Natural killer cell treated with Interleukin-12 subunit alpha and Interleukin-12 subunit beta and Interleukin-15 and Interleukin-18, amount 100 ng/mL, for 72 hours (primary cell): ENCODE measurements at places on chromosomes 11 and 22. TPM values are rescaled to one million over a fixed set of nuclear protein-coding genes. Genes with fewer than 3 reads are reported as not detected.
A peak's percentile ranks its signal among the peaks of the same experiment; 100 is the strongest.

The MYO18B gene
- total RNA-seq: 0.43 TPM

DNA sequence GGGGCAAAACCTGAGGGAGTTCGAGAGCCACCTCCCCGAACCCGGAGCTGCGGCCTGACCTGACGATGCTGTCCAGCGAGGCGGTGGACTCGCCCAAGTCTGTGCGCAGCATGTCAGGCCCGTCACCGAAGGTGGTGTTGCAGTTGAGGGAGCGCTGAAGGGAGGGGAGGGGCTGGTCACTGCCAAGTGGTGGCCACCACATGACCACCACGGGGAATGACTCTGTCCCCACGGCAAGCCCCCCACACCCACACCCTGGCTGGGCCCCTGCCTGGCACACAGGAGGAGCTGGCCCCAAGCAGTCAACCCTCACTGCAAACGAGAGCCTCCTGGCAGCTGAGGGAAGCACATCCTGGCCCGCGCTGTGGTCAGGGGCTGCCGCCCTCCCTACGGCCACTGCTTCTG is 30.8 kb downstream of the TRMU start:
- H3K27ac ChIP-seq: no peak overlapping the region
- no peaks in the 10 kb centered on the region for H3K36me3 ChIP-seq
- H3K4me3 ChIP-seq: no peak overlapping the region
- no peak for DNase-seq
- peaks cover 2% of the 10 kb centered on the region for H3K27me3 ChIP-seq

- H3K4me3 ChIP-seq: no peak overlapping the region
- no peak for DNase-seq
- peaks cover 5% of the 10 kb centered on the region for H3K27me3 ChIP-seq
- H3K4me1 ChIP-seq: peaks cover 7% of the 10 kb centered on the region
- no peaks in the 10 kb centered on the region for H3K36me3 ChIP-seq
- no peak overlapping the region for H3K27ac ChIP-seq
Measured at GRCh38 chr11:76592025-76592914, 78.3 kb downstream of the LRRC32 start.

DNA sequence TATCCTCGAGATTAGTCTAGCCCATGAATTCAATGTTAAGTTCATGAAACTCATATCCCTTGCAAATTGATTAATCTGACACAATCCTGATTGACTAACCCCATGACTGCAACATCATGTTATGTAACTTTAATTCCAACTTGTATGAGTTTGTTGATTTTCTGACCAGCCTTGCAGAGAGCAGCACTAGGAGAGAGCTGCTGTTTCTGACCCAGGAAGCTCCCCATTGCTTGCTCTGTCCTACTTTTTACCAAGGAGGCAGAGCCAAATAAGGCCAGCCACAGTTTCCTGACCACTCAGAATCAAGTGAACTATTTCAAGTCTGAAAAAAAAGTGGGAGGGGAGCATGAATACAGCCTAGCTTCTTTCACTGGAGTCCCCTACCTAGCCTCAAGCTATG is 13.2 kb downstream of the MPZL3 start:
- H3K27me3 ChIP-seq: no peaks in the 10 kb centered on the region
- H3K4me1 ChIP-seq: peaks cover 64% of the 10 kb centered on the region
- peak overlapping the region; percentile 91 for H3K27ac ChIP-seq
- peak overlapping the region; percentile 69 for H3K4me3 ChIP-seq

GRCh38 chr22:34913826-34914225 is 152.1 kb upstream of the ISX start:
- no peak for DNase-seq
- H3K4me3 ChIP-seq: no peak overlapping the region
- no peaks in the 10 kb centered on the region for H3K4me1 ChIP-seq
- H3K27me3 ChIP-seq: peaks cover 20% of the 10 kb centered on the region
- no peak overlapping the region for H3K27ac ChIP-seq

DNA sequence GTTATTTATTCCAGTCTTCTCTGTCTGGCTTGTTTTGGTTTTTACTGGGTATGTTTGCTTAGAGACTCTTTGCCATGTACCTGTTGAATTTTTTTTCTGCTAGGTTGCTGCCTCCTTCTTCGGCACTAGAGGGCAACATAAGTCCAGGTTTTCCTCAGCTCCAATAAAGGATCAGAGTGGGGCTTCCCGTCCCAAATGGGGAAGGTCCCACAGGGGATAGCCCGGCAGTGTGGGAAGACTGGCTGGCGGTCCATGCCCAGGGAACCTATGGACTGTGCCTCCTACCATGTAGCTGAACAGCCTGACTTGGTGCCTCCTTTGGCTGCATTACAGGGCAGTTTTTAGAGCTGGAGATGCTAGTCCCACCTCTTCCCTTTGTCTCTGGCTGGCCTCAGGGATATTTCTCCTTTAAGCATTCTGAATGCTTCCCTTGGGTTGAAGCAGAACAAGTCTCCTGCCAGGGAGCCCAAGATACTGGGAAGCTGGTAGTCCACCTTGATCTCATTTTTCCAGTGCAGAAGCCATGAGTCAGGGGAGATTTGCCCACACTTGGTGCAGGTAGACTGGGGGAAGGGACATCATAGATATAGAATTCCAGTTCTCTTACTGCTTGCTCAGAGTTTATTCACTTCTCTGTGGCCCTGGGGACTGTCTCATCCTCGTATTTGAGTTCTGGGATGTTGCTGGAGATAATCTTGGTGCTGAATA is 60.2 kb downstream of the BRD1 start:
- H3K27me3 ChIP-seq: no peaks in the 10 kb centered on the region
- no peak for DNase-seq
- no peaks in the 10 kb centered on the region for H3K4me1 ChIP-seq

The CCDC73 gene
- not detected for total RNA-seq

DNA sequence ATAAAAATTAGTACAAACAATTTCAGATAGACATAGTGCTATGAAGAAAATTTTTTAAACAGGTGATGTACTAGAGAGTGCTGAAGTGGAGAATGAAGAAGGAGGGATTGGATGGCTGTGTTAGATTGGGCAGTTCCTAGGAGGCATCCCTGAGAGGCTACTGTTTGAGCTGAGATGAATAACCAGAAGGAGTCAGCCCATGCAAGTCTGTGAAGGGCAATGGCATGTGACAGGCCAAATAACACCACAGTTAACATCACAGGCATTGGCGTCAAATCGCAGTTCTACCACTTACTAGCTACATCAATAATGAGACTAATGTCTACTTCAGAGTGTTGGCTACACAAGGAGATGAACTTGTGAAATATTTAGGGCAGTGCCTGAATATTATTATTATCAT is 35.4 kb downstream of the HORMAD2 start:
- H3K27ac ChIP-seq: peak overlapping the region; percentile 15
- H3K27me3 ChIP-seq: peaks cover 5% of the 10 kb centered on the region
- H3K4me1 ChIP-seq: peaks cover 6% of the 10 kb centered on the region
- H3K36me3 ChIP-seq: no peaks in the 10 kb centered on the region

- peak overlapping the region; percentile 92 for H3K27ac ChIP-seq
- peaks cover 16% of the 10 kb centered on the region for H3K4me1 ChIP-seq
- DNase-seq: no peak
- no peaks in the 10 kb centered on the region for H3K27me3 ChIP-seq
- peaks cover 23% of the 10 kb centered on the region for H3K36me3 ChIP-seq
Measured at GRCh38 chr22:28802595-28803123, 2.3 kb upstream of the XBP1 start.

DNA sequence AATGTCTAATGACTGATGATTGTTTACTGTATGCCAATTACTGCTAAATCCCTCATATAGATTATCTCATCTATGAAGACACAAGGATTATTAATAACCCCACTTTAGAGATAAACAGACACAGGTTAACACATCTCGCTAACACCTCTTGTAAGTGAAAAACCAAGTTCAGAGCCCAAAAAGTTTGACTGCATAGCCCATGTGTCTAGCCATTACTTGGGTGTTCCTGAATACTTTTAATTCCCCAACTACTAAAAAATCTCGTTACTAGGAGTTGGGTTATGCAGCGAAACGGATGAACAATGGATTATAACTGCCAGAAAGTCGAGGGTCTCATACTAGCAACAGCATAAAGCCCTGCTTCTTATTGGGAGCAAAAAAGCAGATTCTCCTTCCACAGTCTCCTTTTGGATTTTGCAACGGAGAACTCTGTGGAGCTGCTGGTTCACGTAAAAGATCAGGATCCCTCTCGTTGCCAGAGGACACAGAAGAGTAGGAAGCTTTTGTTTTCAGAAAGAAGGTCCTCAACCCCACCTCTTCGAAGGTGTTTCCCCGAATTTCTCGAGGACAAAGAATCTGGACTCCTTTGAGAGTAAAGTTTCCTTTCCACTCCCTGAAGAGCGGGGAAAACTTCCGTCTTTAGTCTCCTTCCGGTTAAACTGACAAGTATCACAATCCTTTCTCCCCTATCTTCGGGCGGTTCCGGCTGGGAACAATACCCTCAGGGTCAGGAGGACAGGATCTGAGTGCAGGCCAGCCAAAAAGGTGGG is 979 bp downstream of the ZBED5 start:
- H3K4me3 ChIP-seq: peak overlapping the region; percentile 99
- H3K27me3 ChIP-seq: no peaks in the 10 kb centered on the region
- no peak for DNase-seq

The BAD gene
- total RNA-seq: 46.9 TPM

DNA sequence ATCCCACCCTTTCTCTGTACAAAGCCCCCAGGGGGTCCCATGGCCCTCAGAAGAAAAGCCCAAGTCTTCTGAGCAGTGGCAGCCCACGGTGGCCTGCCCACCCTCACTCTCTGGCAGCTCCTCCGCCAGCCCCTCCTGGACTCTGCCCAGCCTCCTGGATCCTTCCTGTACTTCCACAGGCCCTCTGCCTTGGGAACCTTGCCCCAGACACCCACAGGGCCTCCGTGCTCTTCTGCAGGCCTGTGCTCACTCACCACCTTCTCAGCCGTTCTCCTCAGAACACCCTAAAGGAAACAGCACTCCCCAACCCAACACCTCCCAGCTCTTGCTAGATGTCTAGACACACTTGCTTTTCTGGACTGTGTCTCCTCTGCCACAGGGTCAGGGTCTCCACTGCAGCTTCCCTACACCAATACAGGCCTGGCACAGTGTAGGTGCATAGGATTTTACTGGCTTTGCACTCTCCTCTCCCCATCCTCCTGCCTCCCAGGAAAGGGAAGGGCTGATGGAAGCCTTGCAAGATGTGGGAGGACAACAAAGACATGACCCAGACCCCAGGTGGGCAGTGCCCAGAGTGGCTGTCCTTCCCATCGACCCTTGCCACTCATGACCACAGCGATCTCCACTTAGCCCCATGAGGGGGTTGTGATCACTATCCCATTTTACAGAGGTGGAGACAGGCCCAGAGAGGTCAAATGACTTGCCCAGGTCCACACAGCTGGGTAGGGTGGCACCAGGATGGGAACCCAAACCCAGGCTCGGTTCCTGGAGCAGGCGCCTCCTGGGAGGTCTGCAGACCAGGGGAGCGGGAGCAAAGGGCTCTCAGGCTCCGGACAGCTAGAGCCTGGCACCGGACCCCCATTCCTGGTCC is 2.0 kb downstream of the SCARF2 start:
- DNase-seq: no peak
- peaks cover 19% of the 10 kb centered on the region for H3K4me1 ChIP-seq
- no peaks in the 10 kb centered on the region for H3K36me3 ChIP-seq
- no peak overlapping the region for H3K4me3 ChIP-seq

The ADAMTS8 gene
- not detected for total RNA-seq

DNA sequence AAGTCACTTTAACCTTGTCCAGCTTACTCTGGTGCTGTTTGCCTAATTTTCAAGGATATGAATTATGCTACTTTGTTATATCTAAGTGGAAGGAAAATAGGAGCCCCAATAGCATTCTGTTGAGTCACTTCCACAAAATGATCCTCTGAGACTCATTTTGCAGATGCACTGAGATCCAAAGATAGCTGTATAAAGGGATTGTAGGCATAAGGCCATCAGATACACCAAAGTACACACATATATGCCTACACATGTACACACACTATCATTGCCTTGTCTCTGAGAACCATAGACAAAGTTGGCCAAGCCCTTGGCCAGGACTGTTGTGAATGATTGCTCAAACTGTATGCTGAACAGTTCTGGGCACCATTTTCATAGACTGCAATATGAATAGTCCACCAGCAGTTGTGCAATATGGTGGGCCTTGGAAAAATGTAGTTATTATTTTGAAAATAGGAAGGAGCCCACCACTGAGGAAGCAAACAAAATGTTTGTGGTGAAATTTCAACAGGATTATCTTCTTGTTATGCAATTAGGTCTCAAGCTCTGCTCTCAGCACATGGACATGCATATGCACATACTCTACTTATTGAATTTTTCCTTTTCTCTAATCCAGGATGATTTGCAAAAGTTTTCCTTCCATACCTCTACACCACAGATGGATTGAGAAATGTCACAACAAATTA is 186.0 kb upstream of the CTSC start:
- no peak overlapping the region for H3K27ac ChIP-seq
- no peaks in the 10 kb centered on the region for H3K27me3 ChIP-seq
- H3K4me3 ChIP-seq: no peak overlapping the region
- H3K36me3 ChIP-seq: no peaks in the 10 kb centered on the region
- no peak for DNase-seq
- H3K4me1 ChIP-seq: no peaks in the 10 kb centered on the region

DNA sequence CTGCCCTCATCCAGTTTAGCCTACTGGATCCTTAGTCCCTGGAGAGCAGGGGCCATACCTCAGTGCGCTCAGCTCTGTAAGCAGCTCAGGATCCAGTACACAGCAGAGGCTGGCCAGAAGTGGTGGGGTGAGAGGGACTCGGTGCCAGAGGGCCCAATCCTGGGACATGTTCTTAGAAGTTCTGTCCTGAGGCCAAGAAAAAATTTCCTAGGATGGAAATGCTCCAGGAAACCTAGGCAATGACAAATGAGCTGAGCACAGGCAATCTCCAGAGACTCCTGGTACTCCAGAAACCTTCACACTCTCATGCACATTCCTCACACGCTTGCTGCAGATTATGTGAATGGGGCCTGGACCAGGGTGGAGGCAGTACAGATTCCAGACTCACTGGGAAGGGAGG is 89.6 kb downstream of the SERGEF start:
- peaks cover 6% of the 10 kb centered on the region for H3K4me1 ChIP-seq
- H3K36me3 ChIP-seq: no peaks in the 10 kb centered on the region
- DNase-seq: no peak
- H3K27ac ChIP-seq: no peak overlapping the region

DNA sequence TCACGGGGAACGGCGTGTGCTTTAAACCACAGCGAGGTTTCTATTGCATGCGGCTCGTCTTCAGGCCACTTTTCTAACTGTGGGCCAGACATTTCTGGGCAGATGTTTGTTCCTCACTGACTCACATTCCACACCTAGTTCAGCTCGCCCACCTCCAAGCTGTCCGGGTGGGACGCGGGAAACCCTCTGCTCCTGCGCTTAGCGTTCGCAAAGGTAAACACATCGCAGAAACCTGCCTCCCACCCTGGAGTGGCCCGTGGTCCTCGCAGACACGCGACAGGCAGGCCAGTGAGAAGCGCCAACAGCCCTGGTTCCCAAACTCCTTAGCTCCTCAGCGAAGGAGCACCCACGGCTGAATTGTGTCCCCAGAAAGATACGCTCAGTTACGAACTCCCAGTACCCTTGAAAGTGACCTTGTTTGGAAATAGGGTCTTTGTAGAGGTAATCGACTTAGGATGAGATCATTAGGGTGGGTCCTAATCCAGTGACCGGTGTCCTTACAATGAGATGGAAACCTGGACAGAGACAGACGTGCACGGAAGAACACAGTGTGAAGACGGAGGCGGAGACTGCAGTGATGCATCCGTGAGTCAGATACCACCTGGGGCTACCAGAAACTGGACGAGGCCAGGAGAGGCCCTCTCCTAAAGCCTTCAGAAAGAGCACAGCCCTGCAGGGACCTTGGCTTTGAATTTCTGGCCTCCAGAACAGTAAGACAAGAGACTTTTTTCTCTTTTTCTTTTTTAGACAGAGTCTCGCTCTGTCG is 82.7 kb downstream of the CELSR1 start:
- DNase-seq: no peak
- no peak overlapping the region for H3K4me3 ChIP-seq
- no peak overlapping the region for H3K27ac ChIP-seq
- H3K4me1 ChIP-seq: no peaks in the 10 kb centered on the region
- H3K36me3 ChIP-seq: no peaks in the 10 kb centered on the region

The SLC22A6 gene
- total RNA-seq: not detected
